COR-L47 (cell line): ENCODE measurements at places on chromosomes 3 and 15.

GRCh38 chr3:63458405-63458804 lies 180.3 kb downstream of the SYNPR start:
- DNase-seq: no peak

DNA sequence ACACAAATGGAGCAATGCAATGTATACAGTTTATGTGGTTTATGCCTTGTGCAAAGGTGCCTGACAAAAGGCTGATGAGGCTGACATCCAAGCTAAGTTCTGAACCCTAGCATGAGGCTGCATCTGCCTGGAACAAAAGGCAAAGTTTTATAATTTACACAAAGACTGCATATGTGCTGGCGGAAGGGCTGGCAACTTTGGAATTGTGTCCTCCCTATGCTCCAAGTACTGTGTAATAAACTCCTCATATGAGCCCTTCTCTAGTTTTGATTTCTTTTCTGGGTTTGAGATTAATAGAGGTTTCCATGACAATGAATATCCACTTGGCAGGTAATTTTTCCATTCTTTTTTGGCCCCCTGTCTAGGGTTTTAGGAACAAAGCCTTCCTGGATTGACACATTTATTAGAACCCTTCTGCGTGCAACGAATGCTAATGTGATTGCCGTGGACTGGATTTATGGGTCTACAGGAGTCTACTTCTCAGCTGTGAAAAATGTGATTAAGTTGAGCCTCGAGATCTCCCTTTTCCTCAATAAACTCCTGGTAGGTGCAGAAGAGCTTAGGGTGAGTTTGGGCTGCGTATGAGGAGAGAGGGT lies 10.8 kb downstream of the PLA1A start:
- DNase-seq: no peak

GRCh38 chr3:72111265-72112205 lies 326.6 kb upstream of the PROK2 start:
- DNase-seq: no peak

DNA sequence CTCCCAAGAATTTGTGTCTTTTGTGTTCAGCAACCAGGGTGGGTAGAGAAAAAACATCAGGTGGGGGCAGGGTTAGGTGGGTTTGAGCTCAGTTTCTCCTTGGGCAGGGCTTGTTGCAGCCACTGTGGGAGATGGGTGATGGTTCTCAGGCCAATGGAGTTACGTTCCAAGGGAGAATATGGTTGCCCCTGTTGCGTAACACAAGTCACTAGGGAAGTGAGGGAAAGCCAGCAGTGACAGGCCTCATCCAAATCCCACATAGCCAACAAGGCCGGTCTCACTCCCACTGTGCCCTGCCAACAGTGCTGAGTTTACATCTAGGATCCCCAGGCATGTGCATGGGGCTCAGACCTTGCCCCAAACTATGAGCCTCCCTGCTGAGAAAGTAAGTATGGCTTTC lies 7.9 kb upstream of the FBXL2 start:
- no peak for DNase-seq

- no peak for DNase-seq
Measured at GRCh38 chr15:47551079-47551478, 166.2 kb upstream of the SEMA6D start.

DNA sequence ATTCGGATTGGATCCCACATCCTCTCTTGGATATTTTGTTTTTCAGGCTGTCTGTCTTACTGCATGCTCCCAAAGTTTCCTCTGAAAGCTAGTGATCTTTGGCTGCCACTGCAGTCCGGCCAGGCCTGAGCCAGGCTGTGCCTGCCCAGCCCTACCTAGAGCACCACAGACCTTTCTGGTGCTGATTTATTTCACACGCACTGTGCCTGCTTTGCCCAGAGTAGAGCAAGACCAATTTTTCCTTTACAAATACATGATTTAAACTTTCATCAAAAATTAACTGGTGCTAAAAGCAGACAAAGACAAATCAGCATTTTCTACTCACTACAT lies 28.0 kb upstream of the NDUFB4 start:
- DNase-seq: no peak

DNA sequence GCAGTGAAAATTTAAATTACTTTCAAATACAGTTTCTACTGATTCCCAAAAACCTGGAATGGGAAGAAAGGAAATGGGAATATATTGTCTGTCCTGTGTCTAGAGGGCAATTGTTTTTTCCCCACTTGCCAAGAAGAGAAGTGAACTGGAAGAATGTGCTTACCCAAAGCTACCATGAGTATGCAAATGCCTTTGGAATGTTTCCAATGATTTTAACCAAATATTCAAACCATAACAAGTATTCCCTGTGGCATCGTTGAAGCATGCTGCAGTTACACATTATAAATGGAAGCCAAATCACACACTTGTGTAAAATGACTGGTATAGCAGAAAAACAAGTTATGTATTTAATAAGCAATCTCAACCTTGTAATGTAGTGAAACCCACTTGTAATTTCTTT lies 368.2 kb downstream of the GBE1 start:
- no peak for DNase-seq
